ENCODE measurements at places on chromosomes 13 and 19.

GRCh38 chr13:40460116-40460515 lies 206.3 kb downstream of the FOXO1 start:
- DNase-seq = no peak

DNA sequence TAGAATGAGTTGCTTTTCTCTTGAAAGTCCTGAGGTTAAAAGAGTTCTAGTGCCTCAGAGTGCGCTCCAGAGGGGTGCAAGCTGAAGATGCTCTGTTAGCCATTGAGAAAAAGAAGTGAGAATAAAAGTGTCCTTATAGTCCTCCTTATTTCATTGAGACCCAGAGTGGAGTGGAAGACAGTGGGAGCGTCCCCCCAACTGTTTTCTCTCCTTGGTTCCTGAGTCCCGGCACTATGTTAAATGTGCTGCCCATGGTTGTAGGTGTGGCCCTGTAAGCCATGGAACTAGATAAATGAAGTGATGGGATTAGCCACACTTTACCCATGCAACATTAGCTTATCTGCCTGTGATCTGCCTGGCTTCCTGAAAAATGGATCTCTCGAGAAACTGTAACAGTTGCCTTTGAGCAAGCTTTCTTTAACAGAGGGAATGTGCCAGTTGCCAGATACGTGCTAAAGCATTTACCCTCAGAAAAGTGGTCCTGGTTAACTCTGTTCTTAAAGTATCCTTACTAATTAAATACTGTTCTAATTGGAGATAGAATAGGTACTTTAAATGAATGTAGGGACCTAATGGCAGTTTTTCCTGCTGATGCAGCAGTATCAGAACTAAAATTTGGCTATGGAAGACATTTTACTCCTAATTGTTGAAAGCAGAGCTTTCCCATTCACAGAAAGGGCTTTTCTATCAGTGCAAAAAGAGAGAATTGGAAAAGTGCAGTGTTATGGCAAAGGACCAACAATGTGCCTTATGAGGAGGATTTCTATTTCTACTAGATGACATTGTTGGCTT lies 21.4 kb upstream of the PSG9 start:
- no peak for DNase-seq

DNA sequence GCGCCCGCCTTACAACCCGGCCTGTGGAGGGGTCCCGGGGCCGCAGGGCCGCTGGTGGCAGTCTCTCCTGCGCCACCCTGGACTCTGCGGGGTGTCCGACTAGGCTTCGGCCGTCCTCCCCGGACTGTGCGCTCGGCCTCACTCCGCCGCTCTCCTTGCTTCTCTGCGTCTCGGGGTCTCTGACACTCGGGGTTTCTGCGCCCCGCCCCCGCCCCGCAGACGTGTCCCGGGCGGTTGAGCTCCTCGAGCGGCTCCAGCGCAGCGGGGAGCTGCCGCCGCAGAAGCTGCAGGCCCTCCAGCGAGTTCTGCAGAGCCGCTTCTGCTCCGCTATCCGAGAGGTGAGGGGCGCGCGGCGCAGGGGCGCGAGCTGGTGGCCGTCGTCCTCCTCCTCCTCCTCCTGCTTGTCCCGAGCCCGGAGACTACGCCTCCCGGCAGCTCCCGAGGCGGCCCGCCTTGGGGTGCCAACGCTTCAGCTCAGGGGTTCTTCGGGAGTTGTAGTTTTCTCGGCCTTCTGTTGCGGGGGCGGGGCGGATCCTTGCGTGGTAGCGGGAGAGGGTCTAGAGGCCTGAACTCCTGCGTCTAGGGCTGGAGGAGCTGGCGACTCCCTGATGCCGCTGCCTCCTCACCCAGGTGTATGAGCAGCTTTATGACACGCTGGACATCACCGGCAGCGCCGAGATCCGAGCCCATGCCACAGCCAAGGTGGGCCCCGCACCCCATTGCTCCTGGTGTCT lies 627 bp downstream of the LIN7B start:
- DNase-seq = peak; percentile 40

- DNase-seq = no peak
Measured at GRCh38 chr13:76552807-76553206, 333.4 kb downstream of the KCTD12 start.

GRCh38 chr13:24863748-24864540 lies 100.0 kb downstream of the RNF17 start:
- no peak for DNase-seq

GRCh38 chr13:79385694-79386093 lies 20.4 kb downstream of the RBM26 start:
- no peak for DNase-seq

DNA sequence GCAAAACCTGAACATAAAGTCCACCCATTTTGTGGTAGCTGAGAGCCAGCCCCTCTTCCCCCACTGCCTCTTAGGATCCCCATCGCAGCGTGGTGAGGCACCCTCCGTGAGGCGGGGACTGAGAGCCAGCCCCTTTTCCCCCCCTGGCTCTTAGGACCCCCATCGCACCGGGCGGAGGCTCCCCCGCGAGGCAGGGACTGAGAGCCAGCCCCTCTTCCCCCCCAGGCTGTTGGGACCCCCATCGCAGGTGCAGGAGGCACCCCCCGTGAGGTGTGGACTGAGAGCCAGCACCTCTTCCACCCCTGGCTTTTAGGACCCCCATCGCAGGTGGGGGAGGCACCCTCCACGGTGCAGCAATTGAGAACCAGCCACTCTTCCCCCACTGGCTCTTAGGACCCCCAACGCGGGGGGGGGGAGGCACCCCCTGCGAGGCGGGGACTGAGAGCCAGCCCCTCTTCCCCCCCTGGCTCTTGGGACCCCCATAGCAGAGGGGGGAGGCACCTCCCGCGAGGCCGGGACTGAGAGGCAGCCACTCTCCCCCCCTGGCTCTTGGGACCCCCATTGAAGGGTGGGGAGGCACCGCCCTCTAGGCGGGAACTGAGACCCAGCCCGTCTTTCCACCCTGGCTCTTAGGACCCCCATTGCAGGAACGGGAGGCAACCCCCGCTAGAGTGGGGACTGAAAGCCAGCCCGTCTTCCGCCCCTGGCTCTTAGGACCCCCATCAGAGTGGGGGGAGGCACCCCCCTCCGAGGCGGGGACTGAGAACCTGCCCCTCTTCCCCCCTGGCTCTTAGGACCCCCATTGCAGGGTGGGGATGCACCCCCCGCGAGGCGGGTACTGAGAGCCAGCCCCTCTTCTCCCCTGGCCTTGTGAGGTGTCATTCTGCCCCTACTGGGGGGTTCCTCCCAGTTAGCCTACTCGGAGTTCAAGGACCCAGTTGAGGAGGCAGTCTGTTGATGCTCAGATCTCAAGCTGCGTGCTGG lies 366.4 kb upstream of the SPRY2 start:
- DNase-seq = no peak

GRCh38 chr13:47673009-47673850 lies 327.8 kb downstream of the SUCLA2 start:
- no peak for DNase-seq

- DNase-seq = no peak
Measured at GRCh38 chr19:57096685-57097361, 23.0 kb upstream of the USP29 start.

DNA sequence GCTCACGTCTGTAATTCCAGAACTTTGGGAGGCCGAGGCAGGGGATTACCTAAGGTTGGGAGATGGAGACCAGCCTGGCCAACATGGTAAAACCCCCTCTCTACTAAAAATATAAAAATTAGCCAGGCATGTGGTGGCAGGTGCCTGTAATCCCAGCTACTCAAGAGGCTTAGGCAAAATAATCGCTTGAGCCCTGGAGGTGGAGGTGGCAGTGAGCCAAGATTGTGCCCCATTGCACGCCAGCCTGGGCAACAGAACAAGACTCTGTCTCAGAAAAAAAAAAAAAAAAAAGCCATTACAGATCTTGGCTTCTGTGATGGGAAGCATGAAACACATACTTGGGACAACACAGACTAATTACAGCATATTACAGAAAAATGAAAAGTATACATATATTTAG lies 1404.5 kb upstream of the SPRY2 start:
- DNase-seq = no peak

GRCh38 chr13:65368832-65369231 lies 1861.3 kb downstream of the PCDH9 start:
- DNase-seq = no peak

GRCh38 chr19:47210689-47211316 lies 20.2 kb downstream of the BBC3 start:
- DNase-seq = no peak

DNA sequence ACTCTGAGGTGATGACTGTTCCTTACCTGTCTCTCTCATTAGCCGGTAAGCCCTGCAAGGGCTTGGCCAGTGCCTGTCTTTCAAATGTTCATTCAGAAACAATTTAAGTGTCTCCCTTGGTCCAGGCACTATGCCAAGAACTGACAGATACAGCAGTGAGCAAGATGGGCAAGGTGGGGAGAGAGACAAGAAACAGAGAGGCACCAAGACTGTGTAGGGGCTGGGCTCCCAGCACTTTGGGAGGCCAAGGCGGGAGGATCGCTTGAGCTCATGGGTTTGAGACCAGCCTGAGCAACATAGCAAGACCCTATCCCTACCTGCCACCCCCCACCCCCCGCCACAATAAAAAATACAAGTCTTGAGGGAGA lies 1.3 kb upstream of the CCNE1 start:
- DNase-seq = no peak

DNA sequence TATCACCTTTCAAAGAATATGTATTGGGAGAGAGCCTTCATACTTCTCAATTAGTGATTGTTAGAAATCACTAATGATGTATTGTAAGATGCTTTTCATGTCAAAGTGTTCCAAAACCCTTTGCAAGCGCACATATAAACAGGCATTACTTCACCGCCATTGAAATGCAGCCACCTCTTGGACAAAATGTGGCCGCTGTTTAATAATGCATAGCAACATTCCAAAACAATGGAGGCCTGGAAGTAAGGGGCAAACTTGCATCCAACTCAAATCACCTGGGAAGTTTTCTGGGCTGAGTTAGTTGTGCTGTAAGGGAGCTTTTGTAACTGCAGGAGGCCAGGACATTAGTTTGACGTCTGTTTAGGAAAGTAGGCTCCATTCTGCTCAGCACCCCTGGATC lies 438.1 kb downstream of the FGF9 start:
- no peak for DNase-seq

DNA sequence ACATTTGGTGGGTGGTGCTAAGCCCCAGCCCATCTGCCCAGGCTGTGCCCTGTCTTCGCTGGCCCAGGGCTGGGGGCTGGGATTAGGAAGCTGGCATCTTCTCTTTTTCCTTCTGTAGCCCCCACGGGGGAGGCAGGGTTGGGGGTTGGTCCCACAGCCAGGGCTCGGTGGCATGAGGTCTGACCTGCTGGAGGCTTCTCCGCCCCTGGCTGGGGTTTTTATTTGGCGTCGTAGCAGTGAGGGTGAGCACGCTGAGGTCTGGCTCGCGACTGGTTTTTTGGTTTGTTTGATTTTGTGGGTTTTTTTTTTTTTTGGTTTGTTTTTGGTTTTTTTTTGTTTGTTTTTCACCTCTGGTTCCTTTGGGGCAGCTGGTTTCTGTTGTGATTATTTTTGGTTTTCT lies 14.7 kb downstream of the ZNF574 start:
- DNase-seq = no peak

- peak; percentile 66 for DNase-seq
Measured at GRCh38 chr19:43519436-43520088, 7.4 kb downstream of the ETHE1 start.

- no peak for DNase-seq
Measured at GRCh38 chr13:98327371-98328270, 150.6 kb upstream of the RNF113B start.

DNA sequence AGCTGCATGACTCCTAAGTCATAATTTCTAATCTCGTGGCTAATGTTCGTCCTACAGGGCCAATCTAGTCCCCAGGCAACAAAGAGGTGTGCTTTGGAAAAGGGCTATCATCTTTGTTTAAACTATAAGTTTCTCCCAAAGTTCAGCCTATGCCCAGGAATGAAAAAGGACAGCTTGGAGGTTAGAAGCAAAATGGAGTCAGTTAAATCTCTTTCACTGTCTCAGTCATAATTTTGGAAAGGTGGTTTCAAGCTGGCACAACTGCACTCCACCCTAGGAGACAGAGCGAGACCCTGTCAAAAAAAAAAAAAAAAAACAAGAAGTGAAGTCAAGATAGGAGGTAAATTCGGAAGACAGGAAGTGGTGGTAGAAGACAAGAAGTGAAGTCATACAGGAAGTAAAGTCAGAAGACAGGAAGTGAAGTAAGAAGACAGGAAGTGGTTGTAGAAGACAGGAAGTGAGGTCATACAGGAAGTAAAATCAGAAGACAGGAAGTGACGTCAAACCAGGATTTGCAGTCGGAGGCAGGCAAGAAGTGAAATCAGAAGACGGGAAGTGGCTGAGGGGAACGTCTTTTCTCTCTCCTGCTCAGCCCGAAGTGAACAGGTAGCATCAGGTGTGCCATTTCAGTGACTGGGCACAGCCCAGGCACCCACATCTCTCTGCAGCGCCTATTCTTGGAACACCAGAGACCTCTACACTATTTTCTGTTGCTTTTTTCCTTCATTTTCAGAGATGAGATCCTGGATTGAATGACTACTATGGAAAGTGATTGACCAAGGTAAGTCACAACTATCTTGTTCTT lies 32.2 kb downstream of the GP6 start:
- peak; percentile 17 for DNase-seq

DNA sequence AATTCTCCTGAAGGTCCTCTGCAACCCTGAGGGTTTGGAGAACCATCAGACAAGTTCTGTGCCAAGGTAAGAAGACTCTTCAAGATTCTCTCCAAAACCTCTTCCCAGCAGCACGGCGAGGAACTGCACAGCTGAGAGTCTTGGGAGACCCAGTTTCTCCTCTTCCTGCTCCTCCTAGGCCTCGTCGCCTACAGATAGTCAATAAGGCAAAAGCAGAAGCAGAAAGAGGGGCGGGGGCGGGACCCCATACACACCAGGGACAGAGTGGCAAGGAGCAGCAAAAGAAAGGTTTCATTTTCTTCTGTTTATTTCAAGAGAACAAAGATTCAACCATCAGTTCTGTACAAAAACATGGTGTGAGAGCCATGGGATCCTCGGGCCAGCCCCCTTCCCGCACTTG lies 9.1 kb downstream of the KDELR1 start:
- DNase-seq = no peak

DNA sequence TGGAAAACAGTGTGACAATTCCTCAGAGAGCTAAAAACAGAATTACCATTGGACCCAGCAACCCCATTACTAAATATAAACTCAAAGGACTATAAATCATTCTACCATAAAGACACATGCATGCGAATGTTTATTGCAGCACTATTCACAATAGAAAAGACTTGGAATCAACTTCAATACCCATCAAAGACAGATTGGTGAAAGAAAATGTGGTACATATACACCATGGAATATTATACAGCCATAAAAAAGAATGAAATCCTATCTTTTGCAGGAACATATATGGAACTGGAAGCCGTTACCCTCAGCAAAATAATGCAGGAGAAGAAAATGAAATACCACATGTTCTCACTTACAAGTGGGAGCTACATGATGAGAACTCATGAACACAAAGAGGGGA lies 20.8 kb upstream of the FGF14 start:
- no peak for DNase-seq

DNA sequence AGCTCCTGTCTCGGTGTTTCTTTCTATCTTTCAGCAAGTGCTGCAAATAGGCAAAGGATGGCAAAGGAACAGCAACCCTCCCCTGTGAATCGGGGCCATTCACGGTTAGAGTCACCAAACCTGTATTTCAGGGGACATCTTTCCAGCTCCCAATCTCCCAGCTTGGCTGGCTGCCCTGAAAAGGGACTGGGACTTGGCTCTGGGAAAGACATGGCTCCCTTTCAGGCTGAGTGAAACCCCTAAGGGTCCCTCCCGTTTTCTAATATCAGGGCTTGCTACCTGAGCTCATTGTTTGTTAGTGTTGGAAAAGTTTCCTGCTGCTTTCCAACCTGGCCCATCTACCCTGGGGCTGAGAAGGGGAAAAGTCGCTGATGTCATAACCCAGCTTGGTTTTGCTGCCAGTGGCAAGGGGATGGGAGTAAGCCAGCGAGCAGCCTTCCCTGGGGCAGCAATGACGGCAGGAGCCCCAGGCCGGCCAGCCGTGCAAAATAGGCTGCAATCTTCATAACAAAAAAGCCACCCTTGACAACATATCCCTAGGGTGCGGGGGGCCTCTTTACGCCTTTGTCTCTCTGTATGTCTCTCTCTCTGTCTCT lies 29.9 kb downstream of the SERP2 start:
- DNase-seq = no peak
